ENCODE measurements at places on chromosomes 6 and 20.

GRCh38 chr6:41318261-41318653 is 17.2 kb upstream of the NCR2 start:
- no peak for DNase-seq

DNA sequence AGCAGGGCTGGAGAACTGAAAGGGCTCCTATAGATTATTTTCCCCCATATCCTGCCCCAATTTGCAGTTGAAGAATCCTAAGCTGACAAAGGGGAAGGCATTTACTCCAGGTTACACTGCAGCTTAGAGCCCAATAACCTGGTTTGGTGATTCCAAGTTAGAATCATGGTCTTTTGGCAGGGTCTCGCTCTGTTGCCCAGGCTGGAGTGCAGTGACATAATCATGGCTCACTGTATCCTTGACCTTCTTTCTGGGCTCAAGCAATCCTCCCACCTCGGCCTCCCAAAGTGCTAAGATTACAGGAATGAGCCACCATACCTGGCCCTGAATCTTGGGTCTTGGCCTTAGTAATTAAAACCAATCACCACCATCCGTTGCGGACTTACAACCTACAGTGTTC is 1.0 kb upstream of the MMP9 start:
- DNase-seq: no peak

DNA sequence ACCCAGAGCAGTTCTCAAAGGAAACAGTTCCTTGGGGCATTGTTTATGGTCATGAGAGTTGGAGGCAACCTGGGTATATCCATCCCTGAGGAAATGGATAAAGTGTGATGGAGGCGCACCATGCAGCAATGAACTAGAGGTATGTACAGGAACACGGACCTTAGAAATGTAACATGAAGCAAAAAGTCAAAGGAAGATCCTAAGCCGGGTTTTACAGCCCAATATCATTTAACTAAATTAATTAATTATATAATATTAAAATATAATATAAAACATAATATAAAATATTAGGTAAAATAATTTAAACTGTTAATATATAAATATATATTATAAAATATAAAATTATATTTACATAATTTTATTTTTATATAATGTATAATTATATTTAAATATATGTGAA is 44.1 kb upstream of the RNF8 start:
- DNase-seq: no peak

- no peak for DNase-seq
These were observed 30.6 kb downstream of the SPINT4 start for GRCh38 chr20:45752746-45753145.

- DNase-seq: no peak
These were observed 74.9 kb downstream of the BFSP1 start for GRCh38 chr20:17456279-17456678.
